GM23248 (cell line): ENCODE measurements at places on chromosomes 2 and 18. TPM values are rescaled to one million over a fixed set of nuclear protein-coding genes. Genes with fewer than 3 reads are reported as not detected.

DNA sequence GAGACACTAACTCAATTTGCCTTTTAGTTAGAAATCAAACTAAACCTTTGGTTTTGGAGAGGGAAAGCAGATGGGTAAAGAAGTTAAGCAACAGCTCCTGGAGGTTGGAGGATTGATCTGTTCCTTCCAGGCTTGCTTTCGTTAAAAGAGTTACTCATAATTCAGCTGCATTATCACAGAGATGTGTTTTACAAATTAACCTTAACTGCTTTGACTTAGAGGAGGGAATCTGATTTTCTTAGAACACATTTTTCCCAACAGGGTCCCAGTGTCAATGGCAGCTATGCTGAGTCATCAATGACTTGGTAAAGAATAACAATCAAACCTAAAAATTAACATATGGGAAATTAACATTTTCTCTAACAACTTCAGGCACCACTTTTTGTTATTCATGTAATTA is 113.4 kb downstream of the COPS8 start:
- DNase-seq, result peak; percentile 56

DNA sequence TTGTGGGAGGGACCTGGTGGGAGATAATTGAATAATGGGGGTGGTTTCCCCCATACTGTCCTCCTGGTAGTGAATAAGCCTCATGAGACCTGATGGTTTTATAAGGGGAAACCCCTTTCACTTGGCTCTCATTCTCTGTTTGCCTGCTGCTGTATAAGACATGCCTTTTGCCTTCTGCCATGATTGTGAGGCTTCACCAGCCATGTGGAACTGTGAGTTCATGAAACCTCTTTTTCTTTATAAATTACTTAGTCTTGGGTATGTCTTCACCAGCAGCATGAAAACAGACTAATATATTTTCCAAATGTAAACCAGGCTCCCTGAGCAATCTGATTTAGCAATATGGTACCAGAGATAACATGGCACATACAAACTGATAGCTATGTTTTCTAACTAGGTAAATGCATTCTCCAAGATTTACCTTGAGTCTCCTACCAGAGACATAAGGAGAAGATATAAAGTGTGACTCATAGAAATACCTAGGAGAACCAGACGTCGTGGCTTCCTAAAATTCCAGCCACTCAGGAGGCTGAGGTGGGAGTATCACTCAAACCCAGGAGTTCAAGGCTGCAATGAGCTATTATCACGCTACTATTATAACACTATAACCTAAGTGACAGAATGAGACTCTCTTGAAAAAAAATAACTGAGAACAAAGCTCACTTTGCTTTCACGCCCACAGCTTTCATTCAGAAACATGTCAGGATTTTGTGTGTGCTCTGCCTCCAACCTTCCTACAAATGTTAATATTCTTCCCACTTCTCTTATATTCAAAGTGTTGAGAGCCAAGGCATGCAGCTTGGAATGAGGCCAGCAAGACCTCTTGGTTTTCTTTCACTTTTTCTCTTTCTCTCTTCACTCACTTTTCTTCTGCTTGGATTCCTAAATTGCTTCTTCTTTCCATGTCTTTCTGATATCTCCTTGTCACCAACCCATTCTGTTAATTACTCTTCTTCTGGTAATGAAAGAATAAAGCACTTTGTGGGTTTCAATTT is 263.9 kb upstream of the UBE2E3 start:
- DNase-seq, result no peak

GRCh38 chr2:240611601-240612210 is 13.6 kb upstream of the GPR35 start:
- no peak for DNase-seq

GRCh38 chr2:58620896-58621295 is 379.8 kb upstream of the FANCL start:
- DNase-seq, result no peak

DNA sequence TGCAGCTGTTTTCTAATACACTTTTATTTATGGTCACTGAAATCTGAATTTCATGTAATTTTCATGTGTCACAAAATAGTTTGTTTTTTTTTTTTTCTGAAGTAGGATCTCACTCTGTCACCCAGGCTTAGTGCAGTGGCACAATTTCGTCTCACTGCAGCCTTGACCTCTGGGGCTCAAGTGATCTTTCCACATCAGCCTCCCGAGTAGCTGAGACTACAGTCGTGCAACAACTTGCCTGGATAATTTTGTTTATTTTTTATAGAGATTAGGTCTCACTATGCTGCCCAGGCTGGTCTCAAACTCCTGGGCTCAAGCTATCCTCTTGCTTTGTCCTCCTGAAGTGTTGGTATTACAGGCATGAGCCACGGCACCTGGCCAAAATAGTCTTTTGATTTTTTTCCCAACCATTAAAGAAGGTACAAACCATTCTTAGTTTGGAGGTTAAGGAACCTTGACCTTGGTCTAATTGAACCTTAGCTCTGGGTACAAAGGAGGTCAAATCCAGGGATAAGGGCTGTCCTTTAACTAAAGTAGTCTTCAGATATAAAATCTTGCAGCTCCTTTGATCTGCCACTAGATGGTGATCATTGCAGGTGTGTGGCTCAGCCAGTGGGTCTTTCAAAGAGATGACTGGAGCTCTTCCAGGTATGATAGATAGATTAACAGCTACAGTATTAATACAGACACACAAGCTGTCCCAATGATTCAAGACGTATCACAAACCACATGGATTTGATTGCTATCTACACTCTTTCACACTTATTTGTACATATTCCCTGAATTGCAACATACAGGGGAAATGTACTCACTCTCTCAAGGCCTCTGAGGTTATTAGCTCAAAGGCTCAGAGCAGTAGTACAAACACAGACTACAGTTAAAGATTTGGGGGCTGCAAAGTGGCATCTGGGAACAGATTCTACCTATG is 4.7 kb upstream of the KRCC1 start:
- peak; percentile 66 for DNase-seq

DNA sequence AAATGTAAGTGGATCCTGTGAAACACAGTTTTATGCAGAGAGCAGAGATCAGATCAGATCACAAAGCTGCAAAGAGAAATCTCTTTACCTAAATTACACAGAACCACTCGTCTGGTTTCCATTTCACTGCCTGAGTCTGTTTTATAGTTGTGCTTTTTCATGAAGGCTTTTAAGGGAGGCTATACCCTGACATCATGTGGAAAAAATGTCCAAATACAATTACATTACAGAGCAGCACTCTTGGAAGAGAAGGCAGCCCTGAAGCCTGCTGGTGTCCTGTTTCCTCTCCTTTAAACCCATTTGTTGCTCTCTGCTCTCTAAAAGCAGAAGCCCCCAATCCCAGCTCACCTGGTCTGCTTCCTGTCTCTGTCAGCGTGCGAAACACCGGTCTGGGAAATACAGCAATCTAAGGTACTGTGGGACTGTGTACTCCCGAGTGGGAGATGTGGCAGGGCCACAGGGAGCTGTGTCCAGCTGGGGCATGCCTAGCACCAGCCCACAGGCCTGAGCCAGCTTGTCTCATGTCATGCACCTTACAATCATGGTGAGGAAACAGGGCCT is 24.8 kb upstream of the ZFP36L2 start:
- peak; percentile 76 for DNase-seq

- DNase-seq, result no peak
Measured at GRCh38 chr2:230877116-230877758, 12.5 kb downstream of the ITM2C start.

GRCh38 chr18:57533868-57534510 is 52.5 kb downstream of the FECH start:
- DNase-seq, result no peak

The ITPRIPL1 gene
- total RNA-seq, result 0.25 and 0.32 TPM in 2 replicates

The GNAL gene
- 0.25 and 3.0 TPM in 2 replicates for total RNA-seq

- no peak for DNase-seq
Measured at GRCh38 chr2:46441838-46442712, 37.3 kb upstream of the TMEM247 start.

- no peak for DNase-seq
Measured at GRCh38 chr18:48121752-48122151, 191.3 kb upstream of the SMAD2 start.

DNA sequence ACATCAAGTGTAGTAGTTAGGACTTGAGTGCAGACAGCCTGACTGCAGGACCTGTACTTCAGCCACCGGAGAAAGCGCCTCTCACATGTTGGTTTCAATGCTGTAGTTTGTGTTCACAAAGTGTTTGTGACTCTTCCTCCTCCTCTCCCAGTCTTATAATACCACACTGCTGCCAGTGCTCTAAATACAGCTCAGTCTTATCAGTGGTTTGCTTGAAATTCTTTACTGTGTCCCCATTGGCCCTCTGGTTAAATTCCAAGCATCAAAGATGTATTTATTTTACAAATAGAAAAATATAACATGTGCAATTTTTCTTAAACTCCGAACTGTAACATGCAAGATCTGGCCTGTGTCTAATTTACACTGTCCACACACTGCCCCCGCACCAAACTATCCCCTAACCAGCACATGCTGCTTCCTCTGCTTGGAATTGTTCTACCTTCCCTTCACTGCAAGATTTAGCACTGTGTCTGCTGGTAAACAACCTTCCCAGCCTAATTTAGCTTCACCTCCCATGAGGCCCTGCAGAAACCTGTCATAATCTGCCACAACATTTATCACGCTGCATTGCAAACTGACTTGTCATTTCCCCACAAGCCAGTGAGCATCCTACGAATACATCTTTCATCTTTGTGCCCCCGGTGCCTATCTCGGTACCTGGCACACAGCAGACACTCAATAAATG is 77.1 kb downstream of the SUMO1 start:
- no peak for DNase-seq

The ADAM23 gene
- 3.5 and 4.4 TPM in 2 replicates for total RNA-seq

GRCh38 chr2:74238879-74239278 is 40.5 kb downstream of the MTHFD2 start:
- DNase-seq, result peak; percentile 51

GRCh38 chr18:79544386-79544963 is 135.1 kb upstream of the CTDP1 start:
- no peak for DNase-seq

The REG3A gene
- not detected in 2 replicates for total RNA-seq

- DNase-seq, result no peak
Measured at GRCh38 chr2:100140582-100140981, 1.8 kb downstream of the AFF3 start.
